GM04503 (cell line): ENCODE measurements at places on chromosomes 6 and 20.

- no peak for DNase-seq
Measured at GRCh38 chr6:168272415-168273325, 46.9 kb downstream of the DACT2 start.

- DNase-seq = peak; percentile 33
Measured at GRCh38 chr6:24228681-24229255, 102.8 kb downstream of the NRSN1 start.

- DNase-seq = no peak
Measured at GRCh38 chr6:490251-491037, 98.9 kb downstream of the IRF4 start.

GRCh38 chr20:10647471-10647870 lies 26.3 kb downstream of the JAG1 start:
- no peak for DNase-seq

DNA sequence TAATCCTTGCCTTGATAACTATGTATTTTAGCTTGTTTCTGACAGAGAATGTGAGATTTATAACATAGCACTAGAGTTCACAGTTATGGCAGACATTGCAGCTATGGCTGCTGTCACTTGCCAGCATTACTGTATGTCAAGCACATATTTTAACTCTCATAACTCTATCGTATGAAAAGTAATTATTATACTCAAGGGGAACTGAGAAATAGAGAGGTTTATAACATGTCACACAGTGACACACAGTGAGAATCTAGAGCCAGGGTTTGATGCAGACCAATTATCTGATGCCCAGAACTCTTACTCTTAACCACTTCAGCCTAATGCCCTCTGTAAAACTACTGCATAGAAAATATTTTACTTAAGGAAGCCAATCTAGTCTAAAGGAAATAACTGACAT lies 1012.4 kb downstream of the GRIK2 start:
- no peak for DNase-seq

DNA sequence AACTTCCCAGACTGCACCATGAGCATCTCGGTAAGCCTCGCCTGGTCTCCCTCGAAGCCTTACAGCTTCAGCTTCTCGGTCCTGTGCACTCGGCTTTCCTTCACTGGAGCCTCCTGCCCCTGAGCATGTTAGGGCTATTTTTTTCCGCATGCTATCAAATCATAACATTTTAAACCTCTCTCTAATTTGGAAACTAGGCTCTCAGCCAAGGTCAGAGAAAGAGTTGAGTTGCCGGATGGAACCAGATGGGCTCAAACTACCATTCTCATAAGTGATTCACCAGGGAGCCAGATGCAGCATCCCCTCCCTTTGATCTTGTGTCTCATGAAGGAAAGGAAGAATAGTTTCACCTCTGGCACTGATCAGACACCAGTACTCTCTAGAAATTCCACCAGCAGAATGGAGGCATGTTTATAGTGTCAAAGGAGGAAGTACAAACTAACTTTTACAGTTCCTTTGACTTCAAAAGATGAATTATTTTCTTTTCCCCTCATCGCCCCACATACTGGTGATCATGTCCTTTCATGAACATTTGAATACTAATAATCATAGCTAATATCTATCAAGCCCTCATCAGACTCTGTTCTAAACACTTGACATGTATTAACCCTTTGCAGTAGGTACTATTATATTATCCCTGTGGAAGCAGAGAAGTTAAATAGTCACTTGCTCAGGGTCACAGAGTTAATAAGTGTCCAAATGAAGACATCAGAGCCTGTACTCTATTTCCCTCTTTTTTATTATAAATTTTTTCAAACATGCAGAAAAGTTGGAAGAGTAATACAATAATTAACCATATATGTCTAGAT lies 46.7 kb downstream of the MAP1LC3A start:
- DNase-seq = peak; percentile 26

GRCh38 chr6:97462031-97462430 lies 179.0 kb upstream of the MMS22L start:
- DNase-seq = no peak

DNA sequence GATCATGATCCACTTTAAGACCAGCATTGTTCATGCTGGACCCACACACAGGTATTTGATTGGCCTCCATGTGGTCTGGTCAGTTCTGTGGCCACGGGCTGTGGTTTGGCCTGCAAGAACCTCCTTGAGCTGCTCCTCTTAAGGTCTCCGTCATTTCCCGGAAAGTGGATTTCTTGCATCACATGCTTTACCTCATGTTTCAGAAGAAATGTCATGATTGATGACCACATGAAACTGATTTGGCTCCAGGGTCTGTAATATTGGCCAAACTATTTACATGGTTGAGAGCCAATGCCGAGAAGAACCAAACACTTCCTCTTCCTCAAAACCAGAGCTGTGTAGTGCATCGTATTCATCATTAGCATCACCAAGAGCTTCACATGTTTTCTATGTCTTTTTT lies 13.2 kb upstream of the RSPH3 start:
- DNase-seq = no peak

DNA sequence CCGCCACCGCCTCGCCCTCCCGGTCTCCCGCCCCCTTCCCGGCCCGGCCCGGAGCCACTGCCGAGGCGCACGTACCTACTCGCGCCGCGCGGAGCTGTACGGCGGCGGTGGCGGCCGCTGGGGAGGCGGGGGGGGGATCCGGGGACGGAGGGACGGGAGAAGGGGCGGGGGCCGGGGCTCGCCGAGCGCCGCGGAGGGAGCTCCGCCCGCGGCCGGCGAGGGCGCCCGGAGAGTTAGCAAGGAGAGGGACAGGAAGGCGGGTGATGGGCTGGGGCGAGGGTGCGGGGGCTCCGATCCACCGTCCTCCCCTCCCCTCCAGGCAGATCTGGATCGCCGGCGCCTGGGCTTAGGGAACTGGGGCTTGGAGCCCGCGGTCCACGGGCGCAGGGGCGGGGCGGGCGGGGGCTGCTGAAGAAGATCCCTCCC lies 548 bp upstream of the TMEM74B start:
- no peak for DNase-seq

DNA sequence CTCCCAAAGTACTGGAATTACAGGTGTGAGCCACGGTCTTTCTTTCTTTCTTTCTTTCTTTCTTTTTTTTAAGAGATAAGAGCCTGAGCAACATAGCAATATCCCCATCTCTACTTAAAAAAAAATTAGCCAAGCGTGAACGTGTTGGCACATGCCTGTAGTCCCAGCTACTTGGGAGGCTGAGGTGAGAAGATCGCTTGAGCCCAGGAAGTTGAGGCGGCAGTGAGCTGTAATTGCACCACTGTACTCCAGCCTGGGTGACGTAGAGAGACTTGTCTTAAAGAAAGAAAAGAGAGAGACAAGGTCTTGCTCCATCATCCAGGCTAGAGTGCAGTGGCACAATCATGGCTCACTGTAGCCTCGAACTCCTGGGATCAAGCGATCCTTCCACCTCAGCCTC lies 162.0 kb upstream of the MLN start:
- DNase-seq = no peak

DNA sequence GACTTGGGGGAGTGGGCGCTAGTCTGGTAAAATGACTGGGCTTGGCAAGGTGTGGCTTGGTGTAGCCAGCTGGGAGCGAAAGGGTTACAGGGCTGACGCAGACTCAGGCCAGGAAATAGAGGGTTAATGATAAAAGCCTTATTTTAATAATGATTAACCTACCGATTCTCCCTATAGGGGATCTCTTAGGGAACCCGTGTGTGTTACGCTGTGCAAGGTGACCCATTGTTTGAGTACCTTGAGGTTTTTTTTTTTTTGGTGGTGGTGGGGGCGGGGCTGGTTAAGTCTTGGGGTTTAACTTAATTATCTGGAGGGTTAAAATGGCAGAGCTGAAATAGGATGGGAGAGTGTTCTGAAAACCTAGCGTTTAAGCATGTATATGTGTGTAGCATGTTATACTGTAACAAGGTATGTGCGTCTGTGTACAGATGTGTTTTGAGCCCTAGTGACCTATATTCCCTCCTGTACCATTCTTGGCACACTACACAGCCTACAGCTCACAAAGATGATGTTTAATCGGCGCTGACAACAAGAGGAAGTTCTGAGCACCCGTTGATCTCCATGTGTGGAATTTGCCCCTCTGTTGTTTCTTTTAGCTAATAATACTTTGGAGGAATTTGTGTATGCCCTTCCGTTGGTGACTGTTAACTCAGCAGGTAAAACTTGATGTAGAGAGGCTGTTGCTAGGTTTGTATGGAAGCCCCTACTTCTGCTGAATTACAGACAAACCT lies 1.3 kb downstream of the CARMIL1 start:
- DNase-seq = no peak

GRCh38 chr6:149371154-149371553 lies 28.9 kb upstream of the SUMO4 start:
- no peak for DNase-seq

GRCh38 chr6:35473850-35474130 lies 5.6 kb downstream of the RPL10A start:
- no peak for DNase-seq

GRCh38 chr20:56181583-56181982 lies 66.9 kb upstream of the MC3R start:
- no peak for DNase-seq

DNA sequence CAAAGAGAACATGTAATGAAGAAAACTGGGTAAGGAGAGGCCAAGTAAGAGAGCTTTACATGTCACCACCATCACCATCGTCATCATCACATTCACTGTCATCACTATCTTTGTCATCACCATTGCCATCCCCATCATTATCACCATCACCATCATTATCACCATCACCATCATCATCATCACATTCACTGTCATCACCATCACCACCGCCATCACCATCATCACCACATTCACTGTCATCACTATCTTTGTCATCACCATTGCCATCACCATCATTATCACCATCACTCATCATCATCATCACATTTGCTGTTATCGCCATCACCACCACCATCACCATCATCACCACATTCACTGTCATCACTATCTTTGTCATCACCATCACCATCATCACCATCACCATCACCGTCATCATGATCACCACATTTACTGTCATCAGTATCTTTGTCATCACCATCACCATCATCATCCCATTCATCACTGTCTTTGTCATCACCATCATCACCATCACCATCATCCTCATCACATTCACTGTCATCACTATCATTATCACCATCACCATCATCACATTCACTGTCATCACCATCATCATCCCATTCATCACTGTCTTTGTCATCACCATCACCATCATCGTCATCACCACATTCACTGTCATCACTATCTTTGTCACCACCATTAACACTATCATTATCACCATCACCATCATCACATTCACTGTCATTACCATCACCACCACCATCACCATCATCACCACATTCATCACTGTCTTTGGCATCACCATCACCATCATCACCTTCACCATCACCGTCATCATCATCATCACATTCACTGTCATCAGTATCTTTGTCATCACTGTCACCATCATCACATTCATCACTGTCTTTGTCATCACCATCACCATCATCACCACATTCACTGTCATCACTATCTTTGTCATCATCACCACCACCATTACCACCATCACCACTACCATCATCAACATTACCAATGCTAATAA lies 172.3 kb downstream of the ERMARD start:
- DNase-seq = no peak

DNA sequence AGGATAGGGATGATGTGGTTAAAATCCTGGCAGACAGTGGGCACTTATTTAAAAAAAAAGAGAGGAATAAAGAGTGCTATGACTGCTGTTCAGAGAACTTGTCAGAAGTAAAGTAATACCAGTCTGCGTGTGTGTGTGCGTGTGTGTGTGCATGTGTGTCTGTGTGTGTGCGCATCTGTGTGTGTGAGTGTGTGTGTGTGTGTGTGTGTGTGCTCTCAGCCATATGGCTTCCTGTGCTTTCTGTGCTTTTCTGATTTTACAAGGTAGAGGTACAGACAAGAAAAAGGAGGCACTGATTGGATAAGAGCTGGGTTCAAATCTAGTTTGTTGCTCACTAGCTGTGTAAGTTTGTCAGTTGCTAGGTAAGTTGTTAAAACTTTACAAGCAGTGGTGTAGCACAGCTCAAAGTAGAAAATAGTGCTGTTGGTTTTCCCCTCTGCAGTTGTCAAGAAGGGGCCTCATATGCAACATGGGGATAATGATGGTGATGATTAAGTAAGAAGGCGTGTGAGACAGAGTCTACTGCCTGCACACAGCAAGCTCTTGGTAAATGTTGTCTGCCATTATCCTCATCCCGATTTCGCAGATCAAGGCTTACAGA lies 155.3 kb upstream of the ZNF217 start:
- peak; percentile 69 for DNase-seq

GRCh38 chr6:24699521-24700359 lies 19.2 kb downstream of the C6orf62 start:
- no peak for DNase-seq

- no peak for DNase-seq
Measured at GRCh38 chr6:26536571-26537159, 1.5 kb upstream of the HMGN4 start.

DNA sequence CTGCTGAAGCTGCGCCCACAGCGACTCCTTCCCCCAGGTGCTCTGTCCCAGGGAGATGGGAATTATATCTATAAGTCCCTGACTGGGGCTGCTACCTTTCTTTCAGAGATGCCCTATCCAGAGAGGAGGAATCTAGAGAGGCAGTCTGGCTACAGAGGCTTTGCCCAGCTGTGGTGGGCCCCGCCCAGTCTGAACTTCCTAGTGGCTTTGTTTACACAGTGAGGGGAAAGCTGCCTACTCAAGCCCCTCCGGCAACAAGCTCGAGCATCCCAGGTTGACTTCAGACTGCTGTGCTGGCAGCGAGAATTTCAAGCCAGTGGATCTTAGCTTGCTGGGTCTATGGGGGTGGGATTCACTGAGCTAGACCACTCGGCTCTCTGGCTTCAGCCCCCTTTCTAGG lies 152.5 kb upstream of the MAP3K7 start:
- DNase-seq = no peak

GRCh38 chr6:119879731-119880130 lies 530.2 kb upstream of the MAN1A1 start:
- no peak for DNase-seq

GRCh38 chr6:113147544-113147943 lies 709.6 kb upstream of the MARCKS start:
- DNase-seq = peak; percentile 49

GRCh38 chr20:43914311-43915210 lies at the start of gene TOX2:
TSS of gene TOX2 (plus strand) at chr20:43914852. CDS start at chr20:43914892, 40 bp downstream.
- no peak for DNase-seq

DNA sequence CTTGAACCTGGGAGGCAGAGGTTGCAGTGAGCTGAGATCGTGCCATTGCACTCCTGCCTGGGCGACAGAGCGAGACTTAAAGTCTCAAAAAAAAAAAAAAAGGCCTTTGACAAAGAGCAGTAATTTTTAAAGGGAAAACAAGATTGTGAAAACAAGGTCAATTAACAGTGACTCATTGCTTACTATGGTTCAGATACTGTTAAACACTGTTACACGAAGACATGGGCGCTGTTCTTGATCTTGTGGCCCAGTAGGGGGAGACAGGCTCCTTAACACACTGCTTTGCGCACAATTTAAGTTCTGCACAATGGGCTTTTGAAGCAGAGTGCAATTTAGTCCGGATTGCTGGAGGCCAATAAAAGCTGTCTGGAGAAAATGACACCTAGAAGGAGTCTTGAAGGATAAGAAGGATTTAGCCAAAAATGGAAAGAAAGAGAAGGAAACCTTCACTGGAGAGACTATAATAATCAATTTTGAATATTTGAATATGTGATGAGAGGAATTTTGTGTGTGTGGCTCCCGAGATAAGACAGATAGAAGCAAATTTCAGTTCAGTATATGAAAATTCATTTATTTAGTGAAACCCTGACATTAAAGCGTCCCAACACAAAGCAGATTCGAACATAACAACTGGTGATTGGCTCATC lies 6.0 kb upstream of the LATS1 start:
- DNase-seq = peak; percentile 59
